Activated CD4-positive, alpha-beta T cell treated with anti-CD3 and anti-CD28 coated beads, Interleukin-2, amount 50 U/mL, for 48 hours (primary cell): ENCODE measurements at places on chromosomes 4 and X.

DNA sequence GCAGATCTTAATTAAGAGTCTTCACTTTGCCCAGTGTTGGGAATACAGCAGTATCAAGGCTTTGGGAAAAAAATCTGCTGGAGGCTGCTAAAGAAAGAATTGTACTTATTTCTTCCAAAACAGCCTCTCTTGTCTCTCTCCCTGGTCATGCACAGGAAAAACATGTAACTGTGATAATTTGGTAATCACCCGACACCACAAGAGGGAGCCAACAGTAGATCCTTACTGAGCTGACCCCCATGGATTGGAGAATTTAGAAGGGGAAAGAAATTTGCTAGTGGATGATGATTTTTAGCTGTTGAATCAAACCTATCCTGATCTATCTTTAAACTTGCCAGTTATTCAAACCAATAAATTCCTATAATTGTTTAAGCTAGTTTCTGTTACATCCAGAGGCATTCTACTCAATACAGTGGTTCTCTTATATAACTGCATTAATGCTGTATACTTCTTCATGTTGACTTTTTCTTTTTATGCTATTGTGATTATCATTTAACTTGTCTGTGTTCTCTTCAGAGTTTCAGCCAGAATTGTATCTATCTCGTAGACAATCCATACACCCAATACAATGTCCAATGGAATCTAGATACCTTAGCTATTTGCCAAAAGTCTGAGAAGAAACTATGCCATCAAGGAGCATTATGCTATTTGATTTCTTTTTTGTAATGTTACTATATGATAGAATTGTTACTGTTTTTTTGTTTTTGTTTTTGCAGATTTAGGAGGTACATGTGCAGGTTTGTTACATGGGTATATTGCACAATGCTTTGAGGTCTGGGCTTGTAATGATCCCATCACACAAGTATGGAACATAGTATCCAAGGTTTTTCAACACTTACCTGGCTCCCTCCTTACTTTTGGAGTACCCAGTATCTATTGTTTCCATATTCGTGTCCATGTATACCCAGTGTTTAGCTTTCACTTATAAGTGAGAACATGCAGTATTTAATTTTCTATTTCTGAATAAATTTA lies 31.3 kb upstream of the ARHGEF38 start:
- DNase-seq, result no peak

DNA sequence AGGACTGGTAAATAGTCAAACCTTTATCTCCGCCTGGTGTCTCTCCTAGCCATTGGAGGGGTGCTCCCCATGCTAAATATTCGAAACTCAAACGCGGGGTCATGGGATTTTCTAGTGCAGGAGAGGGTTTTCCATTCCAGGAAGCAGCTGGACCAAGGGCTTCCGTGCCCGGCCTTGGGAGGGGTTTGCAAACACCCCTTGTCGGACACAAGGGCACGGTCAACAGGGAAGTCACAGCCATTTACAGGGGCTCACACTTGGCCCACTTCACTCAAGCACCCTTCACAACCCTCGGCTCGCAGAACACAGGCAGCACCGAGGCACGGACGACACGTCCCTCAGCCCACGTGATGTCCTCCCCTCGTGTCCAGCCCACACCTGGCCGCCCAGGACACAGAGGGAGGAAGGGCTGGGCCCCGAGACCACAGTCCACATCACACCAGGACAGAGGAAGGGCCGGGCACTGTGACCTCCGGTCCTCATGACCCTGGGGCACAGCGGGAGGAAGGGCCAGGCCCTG lies 10.3 kb upstream of the PLCXD1 start:
- DNase-seq, result no peak

DNA sequence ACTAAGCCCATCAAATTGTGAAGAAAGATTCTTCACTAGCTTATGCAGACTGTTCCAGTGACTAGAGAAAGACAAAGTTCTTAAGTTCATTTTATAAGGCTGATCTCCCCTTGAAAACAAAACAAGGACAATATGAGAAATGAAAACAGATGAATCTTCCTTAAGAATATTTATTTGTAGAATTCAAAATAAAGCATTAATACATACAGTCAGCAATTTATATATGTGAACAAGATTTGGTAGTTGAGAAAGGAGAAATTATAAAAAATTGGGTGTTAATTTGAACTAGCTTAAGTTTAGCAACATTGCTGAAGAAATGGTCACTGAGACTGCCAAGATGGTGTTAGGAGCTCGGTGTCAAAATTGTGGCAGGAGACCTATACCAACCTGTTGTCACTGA lies 41.4 kb upstream of the TAPT1 start:
- DNase-seq, result no peak

GRCh38 chr4:61185288-61185687 lies 14.8 kb upstream of the ADGRL3 start:
- no peak for DNase-seq

- no peak for DNase-seq
Measured at GRCh38 chr4:141142423-141142822, 9.2 kb upstream of the RNF150 start.

- no peak for DNase-seq
Measured at GRCh38 chr4:122131562-122132157, 20.5 kb upstream of the BLTP1 start.

- no peak for DNase-seq
Measured at GRCh38 chr4:8274765-8275547, 5.4 kb downstream of the HTRA3 start.

- DNase-seq, result no peak
Measured at GRCh38 chr4:133150486-133151340, 1.6 kb downstream of the PCDH10 start.

DNA sequence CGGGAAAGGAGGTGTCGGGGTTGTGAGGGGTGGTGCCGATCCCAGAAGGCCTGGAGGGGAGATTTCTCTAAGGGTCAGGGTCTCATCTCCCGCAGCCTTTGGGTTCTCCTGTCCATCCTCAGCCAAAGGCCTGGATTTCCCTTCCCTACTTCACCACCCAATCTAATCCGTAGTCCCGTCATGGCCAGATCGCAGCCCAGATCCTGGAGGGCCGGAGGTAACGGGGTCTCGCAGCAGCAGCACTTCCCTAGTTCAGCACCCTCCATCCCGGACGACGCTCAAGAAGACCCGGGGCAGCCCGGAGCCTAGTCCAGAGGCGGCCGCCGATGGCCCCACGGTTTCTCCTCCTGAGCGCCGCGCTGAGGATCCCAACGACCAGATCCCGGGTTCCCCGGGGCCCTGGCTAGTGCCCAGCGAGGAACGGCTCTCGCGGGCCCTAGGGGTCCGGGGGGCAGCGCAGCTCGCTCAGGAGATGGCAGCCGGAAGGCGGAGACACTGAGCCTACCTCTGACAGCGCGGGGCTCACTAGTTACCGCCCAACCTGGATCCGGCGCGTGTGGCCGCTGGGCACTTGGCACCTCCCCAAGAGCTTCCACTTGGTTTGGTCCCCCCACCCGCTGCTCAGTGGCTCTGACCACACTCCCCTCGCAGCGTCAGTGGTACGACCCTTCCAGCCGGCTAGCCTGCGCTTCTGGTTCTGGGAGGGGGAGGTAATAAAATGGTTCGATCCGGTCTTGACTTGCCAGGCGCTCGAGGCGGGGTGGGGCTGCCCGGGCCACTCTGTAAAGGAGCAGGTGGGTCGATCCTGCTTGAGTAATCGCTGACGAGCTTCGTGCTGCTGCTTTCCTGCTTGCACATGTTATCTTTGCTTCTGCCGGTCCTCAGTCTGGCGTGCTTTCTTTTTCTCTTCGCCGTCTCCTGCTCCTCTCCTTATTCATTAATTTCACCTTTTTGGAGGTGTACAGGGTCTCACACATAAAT lies 3.6 kb downstream of the MAGIX start:
- peak; percentile 70 for DNase-seq

DNA sequence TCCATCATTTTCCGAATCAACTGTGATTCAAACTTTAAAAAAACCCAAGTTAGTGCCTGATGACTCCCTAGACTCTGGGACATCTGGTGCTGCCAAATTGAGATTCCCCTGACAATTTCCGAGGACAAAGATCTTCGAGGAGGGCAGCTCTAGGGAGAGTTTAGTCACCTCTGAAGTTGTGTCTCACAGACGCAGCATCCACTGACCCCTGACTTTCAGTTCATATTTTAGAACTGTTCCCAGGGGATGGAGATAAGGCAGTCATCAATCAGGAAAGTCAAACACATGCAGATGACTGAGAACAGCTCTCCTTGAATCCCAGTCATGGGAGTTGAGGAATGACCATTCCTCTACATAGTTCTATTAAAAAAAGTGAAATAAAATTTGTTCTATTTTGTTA lies 643.9 kb downstream of the TRIML1 start:
- no peak for DNase-seq

DNA sequence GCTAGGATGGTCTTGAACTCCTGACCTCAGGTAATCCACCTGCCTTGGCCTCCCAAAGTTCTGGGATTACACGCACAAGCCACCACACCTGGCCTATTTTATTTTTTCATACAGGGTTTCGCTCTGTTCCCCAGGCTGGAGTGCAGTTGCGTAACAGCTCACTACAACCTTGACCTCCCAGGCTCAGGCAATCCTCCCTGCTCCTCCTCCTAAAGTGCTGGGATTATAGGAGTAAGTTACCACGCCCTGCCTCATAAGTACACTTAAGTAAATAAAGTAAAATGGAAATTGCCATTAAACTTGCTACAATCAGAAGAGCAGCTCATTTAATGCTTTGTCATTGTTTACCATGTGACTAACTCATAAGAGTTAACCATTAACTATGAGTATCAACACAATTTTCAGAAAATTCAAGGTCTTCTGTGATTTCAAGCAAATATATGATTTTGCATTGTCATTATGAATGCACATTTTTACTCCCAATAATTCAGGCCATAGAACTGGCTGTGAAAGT lies 12.3 kb downstream of the UGDH start:
- DNase-seq, result no peak

- DNase-seq, result no peak
Measured at GRCh38 chr4:43112139-43112538, 219.6 kb downstream of the GRXCR1 start.

- peak; percentile 81 for DNase-seq
Measured at GRCh38 chrX:9995855-9996339, 28.7 kb downstream of the CLDN34 start.

GRCh38 chr4:1200425-1201035 lies 28.1 kb upstream of the SPON2 start:
- peak; percentile 18 for DNase-seq

- DNase-seq, result peak; percentile 43
Measured at GRCh38 chr4:2281575-2282343, 19.9 kb upstream of the MXD4 start.

DNA sequence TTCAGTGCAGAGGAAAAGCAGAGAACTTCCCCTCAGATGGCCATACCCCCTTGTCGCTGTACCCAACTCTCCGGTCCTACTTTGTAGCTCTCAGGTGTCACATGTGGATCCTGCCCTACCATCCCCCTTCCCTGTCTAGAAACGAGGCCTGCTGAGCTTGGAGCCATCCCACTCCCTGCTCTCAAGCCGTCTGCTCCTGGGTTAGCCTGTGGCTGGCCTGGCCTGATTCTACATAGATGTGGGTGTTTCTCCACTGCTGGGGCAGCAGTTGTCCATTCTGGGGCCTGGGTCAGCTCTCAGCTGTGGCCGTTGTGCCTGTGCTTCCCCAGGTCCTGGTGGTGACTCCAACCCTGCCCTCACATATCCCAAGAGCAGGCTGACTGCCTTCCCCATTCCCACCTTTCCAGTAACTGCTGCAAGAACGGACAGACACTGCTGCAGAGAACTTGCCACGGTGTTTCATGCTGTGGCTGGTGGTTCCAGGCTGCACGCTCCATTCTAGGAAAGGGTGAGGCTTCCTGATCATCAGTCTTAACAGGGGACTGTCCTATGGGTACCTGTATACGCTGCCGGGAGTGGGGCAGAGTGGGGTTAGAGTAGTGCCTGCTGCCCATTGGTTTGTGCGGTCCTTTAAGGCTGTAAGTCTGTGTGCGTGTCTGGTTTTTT lies 3.6 kb downstream of the IL9R start:
- DNase-seq, result no peak

GRCh38 chrX:104721854-104722253 lies 155.9 kb downstream of the IL1RAPL2 start:
- no peak for DNase-seq

- no peak for DNase-seq
Measured at GRCh38 chr4:175070444-175070843, 152.3 kb downstream of the ADAM29 start.

GRCh38 chr4:19774690-19775256 lies 476.9 kb upstream of the SLIT2 start:
- DNase-seq, result no peak

DNA sequence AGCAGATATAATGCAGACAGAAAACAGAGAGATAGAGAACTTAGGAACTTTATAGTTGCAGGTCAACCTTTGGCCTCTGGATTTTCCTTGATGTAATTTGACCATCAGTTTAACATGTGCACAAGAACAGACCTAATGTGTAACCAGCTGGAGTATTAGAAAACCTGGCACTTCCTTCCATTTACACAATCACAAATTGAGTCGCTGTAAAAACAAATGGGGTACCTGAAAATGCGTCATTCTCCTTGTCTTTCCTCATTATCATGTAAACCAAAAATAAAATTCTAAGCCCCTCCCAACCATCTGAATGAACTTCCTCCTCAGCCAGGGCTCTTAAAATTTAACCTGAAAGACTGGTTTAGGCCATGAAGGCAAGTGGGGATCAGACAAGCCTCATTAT lies 358.4 kb upstream of the MAGEB16 start:
- no peak for DNase-seq

- DNase-seq, result no peak
Measured at GRCh38 chr4:53717064-53717549, 125.8 kb upstream of the LNX1 start.

GRCh38 chrX:56795309-56795868 lies 66.3 kb downstream of the NBDY start:
- no peak for DNase-seq

DNA sequence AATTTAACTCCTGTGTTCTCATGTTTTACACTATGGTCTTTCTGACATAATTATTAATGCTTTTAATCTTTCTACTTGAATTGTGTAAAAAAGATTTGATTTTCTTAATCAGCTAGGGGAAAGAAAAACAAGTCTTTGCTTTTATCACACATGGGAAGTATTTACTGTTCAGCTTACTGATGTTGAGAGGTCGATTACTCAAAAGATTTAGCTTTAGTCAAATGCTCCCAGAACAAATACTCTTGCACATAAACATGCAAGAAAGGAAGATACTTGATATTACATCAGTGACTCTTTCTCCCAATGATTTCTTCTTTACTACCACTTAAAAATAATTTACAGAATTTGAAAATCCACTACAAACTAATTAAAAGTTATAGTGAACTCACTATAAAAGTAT lies 198.3 kb upstream of the FAT4 start:
- no peak for DNase-seq

GRCh38 chr4:146333187-146333894 lies 119.0 kb downstream of the REELD1 start:
- DNase-seq, result peak; percentile 19

- DNase-seq, result no peak
Measured at GRCh38 chrX:10071451-10072144, 85.2 kb upstream of the CLCN4 start.

DNA sequence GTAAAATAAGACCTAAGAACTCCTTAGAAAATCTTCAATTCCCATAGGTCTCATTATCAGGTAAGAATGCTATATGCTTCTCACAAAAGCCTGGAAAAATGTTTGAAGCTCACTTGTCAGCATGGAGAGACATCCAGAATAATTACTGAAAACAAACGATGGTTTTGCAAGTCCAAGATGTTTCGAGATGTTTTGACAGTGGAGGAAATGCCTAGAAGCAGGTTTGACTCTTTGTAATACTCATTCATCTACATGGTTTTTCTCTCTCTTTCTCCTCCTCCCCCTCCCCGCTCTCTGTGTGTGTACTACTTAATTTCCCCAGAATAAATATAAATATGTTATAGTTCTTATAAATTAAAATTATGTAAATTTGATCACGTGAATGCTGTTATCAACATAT lies 131.9 kb upstream of the NR3C2 start:
- DNase-seq, result no peak

GRCh38 chrX:152819732-152820131 lies 10.8 kb downstream of the CETN2 start:
- DNase-seq, result no peak
